Epithelial cell of alveolus of lung (primary cell): ENCODE measurements at places on chromosomes 5 and 9. TPM values are rescaled to one million over a fixed set of nuclear protein-coding genes. Genes with fewer than 3 reads are reported as not detected.

The NPM1 gene
- total RNA-seq: 1,251 and 2,329 TPM in 2 replicates

The KCNIP1 gene
- total RNA-seq: not detected in 2 replicates

The INSL6 gene
- total RNA-seq: not detected in 2 replicates

The ZNF608 gene
- total RNA-seq: 9.3 and 46.2 TPM in 2 replicates

The PLAC8L1 gene
- not detected in 2 replicates for total RNA-seq

The FAM151B gene
- total RNA-seq: 0.40 and 1.2 TPM in 2 replicates

The NR5A1 gene
- not detected in 2 replicates for total RNA-seq
